ENCODE measurements at places on chromosomes 3 and 15.

- no peak for DNase-seq
These were observed 646.6 kb downstream of the OTOL1 start for GRCh38 chr3:162143180-162143579.

DNA sequence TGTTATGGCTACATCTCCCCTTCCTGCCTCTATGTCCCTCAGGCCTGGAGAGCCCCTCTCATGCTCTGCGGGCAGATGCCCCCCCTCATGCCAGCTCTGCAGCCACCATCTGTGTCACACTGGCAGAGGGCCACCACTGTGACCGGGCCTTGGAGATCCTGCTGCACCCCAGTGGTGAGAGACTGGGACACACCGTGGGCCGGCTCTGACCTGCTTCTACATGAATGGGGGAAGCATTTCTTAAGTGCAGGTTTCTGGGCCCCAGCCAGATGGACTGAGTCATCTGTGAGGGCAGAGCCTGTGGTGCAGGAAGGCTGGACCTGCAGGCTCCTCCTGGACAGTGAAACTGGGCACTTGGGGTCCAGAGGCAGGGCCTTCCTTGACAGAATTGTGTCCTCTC is 4.8 kb downstream of the VWA5B2 start:
- peak; percentile 60 for DNase-seq

DNA sequence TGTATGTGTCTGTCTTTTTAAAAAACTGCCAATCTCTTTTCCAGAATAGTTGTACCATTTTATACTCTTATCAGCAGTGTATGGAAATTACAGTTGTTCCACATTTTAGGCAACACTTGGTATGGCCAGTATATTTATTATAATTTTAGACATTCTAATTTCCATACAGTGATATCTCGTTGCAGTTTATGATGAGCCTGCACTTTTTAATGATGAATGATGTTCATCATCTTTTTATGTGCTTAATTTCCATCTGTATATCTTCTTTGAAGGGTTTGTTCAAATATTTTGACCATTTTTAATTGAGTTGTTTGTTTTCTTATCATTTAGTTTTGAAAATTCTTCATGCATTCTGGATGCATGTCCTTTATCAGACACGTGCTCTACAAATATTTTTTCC is 57.0 kb upstream of the UBE2E2 start:
- DNase-seq = no peak

GRCh38 chr3:21330293-21330692 is 420.7 kb downstream of the ZNF385D start:
- DNase-seq = peak; percentile 2

- DNase-seq = no peak
These were observed 441.9 kb downstream of the ZIC1 start for GRCh38 chr3:147851062-147851461.

- no peak for DNase-seq
These were observed 3.5 kb upstream of the GALNT15 start for GRCh38 chr3:16171009-16171408.

- no peak for DNase-seq
These were observed 280.3 kb upstream of the MME start for GRCh38 chr3:154799800-154800199.

- DNase-seq = no peak
These were observed 14.9 kb downstream of the CNTN3 start for GRCh38 chr3:74599564-74599963.

DNA sequence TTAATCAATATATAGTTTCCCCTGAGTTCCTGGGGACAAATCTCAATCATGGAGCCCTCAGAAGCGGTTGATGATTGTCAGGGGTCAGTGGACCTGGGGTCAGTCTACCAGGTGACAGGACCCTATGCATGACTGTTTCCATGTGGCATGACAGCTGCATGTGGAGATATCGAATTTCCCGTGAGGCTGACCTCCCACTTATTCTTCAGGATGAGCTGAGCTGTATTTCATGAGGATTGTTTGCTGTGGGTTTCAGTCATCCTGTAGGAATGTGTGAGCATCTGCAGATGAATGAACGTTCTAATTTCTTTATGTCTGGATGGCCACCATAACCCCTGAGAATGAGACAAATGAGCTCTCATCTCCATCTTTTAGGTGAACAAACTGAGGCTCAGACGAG is 93.0 kb upstream of the HES1 start:
- no peak for DNase-seq

DNA sequence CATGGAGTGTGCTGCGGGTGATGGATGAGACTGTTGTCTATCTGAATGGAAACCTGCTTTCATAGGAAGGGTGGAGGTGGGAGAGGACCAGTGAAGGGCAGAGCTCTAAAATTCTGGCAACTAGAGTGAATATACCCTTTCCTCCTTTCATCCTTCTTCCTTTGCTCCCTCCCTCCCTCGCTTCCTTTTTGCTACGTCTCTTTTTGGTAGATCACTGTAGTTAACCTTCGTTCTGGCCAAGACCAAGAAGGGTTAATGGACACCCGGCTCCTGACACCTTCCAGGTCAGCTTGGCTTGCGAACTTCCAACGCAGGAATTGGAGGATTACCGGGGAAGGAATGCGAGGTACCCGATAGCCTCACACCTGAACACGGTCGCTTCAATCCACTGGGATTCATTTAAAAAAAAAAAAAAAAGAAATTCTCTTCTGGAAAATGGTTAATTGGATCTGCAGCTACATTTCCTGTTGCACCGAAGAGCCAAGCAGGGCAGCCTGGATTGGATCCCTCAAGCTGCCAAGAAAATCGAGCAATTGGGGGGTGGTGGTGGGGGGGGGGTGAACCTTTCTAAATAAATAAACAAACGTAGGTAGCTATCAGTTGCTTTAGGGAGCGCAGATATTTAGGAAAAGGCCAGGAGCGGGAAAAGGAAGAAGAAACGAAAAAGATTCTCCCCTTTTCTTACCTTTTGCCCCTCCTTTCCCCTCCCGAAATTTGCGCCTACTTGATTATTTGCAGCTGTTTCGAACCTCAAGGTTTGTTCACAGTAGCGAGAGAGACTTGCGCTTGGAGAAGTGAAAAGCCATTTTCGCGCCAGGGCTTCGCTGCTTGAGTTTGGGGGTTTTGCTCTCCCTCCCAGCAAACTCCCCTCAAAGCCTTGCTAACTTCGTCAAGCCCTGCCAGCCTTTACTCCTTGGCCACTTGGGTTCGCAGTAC is 9.5 kb upstream of the NR2F2 start:
- DNase-seq = no peak

- DNase-seq = peak; percentile 50
These were observed 152.4 kb downstream of the AGBL1 start for GRCh38 chr15:86231864-86232721.

- no peak for DNase-seq
These were observed 4.0 kb downstream of the GCSAM start for GRCh38 chr3:112128843-112129727.

DNA sequence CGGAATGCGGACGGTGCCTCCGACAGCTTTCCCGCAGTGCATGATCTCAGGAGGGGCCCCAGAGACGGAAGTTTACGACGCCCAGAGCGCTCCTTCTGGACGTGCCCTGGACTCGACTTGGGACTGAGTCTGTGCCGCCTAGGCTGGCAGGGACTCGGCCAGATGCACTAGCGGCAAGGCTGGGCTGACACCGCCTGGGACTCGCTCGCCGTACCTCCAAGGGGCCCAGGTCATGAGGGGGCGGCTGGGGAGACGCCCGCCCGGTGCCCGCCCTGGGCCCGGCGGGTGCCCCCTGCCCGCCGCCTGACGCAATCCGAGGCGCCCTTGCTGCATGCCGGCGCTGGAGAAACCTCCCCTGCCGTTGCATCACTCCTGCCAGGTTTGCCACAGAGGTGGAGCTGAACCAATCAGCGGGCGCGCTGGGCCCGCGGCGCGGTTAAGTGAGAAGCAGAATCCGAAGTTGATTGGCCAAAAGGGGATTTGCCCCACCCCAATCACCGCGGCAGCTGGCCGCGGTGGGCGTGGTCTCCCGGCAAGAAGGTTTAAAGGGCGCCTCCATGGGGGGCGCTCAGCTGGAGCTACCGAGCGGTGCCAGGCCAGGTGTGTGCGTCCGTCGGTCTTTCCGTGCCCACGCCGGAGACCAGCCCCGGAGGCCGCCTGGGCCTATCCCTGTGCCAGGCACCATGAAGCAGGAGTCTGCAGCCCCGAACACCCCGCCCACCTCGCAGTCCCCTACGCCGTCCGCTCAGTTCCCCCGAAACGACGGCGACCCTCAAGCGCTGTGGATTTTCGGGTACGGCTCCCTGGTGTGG is at the start of gene CHAC1:
TSS of gene CHAC1 (plus strand) at position 571 of the 812 bp plus-strand sequence. CDS start at position 684, 113 bp downstream.
- DNase-seq = peak; percentile 99

- no peak for DNase-seq
These were observed 22.2 kb downstream of the SCN11A start for GRCh38 chr3:39029556-39029955.

DNA sequence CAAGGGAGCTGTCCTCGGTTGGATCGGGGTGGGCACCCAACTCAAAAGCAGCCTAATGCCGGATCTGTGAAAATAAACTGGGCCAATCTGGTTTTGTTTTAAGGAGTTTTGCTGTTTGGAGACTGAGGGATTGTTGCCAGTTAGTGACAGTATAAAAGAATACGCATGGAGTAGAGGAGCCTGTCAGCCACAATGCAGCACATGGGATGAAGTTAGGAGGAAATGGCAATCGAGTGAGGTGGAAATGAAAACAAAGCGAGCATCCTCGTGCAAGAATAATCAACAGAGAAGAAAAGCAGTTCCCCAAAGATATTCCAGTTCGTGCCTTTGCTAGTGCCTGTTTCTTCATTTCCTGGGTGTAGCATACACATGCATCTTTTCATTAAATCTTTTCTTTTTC is 108.4 kb upstream of the RORA start:
- DNase-seq = no peak

GRCh38 chr3:24310887-24311286 is 183.8 kb downstream of the THRB start:
- DNase-seq = no peak

DNA sequence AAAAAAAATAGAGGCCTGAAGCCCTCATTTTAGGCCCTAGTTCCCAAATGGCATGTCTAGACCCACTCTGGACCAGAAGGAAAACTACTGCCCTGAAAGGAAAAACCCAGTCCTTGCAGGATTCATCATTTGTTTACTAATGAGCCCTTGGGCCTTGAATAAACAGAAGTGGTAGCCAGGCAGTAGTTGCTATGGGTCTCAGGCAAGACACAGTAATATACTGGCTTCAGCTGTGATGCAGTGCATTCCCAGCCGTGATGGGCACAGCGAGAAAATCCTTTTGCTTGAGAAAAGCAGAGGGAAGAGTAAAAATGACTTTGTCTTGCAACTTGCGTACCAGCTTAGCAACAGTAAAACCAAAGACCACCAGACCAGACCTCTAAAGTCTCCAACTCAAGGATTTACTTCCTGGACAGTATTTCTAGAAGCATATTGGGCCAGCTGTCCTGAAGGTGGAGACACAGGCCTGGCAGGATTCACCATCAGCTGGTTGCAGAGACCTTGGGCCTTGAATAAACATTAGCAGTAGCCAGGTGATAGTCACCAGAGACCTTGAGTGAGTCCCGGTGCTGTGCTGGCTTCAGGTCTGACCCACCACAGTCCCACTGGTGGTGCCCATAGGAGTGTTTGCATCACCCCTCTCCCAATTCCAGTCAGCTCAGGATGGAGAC is 208.3 kb upstream of the SLITRK3 start:
- no peak for DNase-seq

DNA sequence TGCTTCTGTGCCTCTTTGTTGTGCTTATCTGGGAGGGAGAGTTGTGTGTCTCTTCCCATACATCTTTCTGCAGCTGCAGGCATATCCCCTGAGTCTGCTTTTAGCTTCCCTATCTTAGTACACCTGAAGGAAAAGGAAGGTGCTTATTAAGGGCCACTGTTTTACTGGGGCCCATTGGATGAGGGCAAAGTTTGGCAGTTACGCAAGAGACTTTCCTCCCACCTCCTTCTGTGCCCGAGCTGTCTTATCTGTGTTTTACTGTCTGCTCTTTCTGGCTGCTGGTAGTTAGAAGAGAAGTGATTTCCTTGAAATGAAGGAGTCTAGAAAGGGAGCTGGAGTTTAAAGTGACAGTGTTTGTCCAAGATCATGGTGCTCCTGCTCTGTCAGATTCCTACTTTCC is 66.5 kb downstream of the GABRG3 start:
- DNase-seq = no peak

DNA sequence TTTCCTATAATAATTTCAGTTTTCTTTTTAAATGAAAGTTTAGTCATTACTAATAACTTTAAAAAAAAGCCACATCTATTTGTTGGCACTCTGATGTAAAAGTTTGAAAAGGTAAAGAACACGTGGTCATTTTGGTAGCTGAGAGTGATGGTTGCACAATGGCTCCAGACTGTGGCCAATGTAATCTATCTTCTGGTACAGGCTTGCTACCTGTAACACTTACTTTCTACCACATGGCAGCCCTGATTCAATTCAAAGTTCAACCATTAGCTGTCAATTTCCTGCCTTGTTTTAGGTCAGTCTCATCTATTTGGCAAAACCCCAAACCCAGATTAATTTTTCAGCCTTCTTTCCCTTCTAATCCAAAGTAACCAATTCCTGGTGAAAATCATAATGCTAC is 126.1 kb downstream of the TUSC7 start:
- no peak for DNase-seq

- DNase-seq = no peak
These were observed 421.3 kb downstream of the PYDC2 start for GRCh38 chr3:191882289-191882688.

GRCh38 chr15:77042955-77043920 is 27.7 kb downstream of the TSPAN3 start:
- DNase-seq = no peak

GRCh38 chr3:115113367-115113766 is 33.7 kb downstream of the ZBTB20 start:
- DNase-seq = no peak

- no peak for DNase-seq
These were observed 973 bp upstream of the USP13 start for GRCh38 chr3:179651687-179652446.

- DNase-seq = no peak
These were observed 397.6 kb upstream of the PLSCR5 start for GRCh38 chr3:147002721-147003120.

DNA sequence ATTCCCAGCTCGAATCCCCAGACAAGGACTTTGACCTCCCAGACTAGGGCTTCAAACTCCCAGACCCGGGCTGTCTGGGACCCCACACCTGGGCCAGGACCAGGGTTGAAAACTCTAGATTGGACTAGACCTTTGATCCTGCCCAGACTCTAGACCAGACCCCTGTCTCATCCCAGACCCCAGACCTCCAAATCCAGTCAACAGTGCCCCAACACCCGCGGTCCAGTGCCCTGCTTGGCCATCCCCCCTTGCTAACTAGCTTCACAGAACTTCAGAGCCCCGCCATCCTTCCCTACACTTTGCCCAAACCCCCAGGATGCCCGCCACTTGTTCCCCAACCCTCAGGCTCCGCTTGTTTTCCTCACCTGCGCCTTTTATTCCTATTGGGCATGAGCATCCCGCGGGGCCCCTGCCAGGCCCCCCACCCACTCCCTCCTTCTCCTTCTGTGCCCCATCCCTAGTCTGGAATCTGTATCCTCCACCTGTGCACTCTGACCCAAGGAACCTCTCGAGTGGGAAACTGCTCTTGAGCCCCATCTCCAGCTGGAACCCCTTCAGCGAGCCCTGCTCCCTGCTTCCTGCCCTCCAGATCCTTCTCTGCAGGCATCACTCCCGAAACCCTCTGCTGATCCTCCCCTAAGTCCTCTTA is 604 bp downstream of the GNAI2 start:
- DNase-seq = no peak
